RPMI7951 (cell line): ENCODE measurements at places on chromosomes 12 and 14.

DNA sequence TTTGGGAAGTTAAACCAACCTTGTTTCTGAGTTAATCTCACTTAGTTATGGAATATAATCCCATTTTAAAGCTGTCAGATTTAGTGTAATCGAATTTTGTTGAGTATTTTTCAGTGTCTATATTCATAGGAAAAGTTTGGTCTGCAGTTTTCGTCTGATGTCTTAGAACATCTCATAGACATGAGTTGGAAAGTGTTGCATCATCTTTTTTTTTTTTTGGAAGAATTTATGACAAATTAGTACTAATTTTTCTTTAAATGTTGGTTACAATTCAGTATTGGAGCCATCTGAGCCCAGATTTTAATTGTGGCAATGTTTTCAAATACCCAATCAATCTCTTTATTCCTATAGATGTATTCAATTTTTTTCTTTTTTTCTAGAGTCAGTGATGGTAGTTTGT is 27.9 kb downstream of the C12orf50 start:
- DNase-seq, result no peak

DNA sequence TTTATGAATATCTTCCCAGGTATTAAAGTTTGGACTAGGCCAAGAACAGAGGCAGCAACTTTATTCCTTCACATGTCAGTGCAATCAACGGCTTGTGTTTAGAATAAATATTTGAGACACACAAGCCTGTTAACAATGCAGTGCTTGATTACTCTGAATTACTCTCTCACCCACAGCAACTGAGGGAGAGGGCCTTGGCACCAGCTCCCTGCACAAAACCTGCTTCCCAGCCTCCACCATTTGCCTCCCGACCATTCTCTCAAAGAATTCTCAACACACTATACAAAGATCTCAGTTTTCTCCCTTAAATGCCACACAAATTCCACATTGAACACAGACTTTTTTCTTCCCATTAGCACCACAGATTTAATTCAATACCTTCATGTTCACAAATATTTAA is 77.0 kb downstream of the STON2 start:
- no peak for DNase-seq

GRCh38 chr12:127278351-127278750 is 988.6 kb upstream of the TMEM132C start:
- DNase-seq, result no peak

DNA sequence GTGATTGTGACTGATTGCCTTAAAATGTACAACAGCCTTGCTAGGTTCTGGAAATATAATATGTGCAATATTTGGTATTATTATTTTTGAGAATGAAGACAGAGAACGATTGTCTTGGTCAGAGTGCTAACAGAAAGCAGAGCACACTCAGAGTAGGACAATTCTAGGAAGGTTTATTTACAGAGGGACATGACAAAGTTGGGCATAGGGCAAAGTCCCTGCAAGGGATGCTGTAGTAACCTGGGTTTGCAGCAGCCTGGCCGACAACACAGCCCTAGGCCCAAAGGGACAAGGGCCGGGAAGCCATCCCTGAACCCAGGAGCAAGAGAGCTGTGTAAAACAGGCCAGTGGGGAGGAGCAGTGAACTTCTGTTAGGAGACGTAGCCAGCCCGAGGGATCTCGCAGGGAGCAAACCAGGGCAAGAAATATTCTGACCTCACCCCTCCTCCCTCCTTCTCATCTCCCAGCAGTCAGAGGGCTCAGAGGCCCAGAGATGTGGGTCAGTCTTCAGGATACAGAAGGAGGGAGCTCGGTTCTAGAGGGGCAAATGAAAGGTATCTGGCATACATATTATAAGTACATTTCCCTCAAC is 51.0 kb upstream of the FERMT2 start:
- DNase-seq, result no peak

GRCh38 chr14:95340201-95340697 is 20.5 kb upstream of the CLMN start:
- DNase-seq, result peak; percentile 11

DNA sequence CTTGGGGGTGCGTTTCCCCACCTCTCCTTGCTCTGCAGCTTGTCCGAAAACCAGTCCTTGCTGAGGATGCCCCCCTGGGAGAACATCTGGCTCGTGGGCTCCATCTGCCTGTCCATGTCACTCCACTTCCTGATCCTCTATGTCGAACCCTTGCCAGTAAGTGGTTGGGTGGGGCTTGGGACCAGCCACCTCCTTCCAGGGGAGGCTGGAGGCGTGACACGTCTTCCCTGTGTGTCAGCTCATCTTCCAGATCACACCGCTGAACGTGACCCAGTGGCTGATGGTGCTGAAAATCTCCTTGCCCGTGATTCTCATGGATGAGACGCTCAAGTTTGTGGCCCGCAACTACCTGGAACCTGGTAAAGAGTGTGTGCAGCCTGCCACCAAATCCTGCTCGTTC is 57.5 kb downstream of the ANAPC7 start:
- no peak for DNase-seq

DNA sequence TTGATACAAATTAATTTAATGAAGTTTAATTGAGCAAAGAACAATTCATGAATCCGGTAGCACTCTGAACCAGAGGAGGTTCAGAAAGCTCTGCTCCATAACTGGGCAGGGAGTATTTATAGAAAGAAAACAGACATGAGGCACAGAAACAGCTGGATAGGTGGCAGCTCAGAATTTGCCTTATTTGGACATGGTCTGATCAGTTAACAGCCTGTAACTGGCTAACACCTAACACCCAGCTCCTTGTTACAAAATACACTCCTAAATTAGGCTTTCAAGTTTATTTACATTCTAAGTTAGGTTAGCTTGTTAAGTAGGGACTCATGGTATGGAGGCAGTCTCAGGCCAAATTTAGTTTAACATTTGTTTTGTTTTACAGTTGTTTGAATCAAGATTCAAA is 67.8 kb upstream of the TMCC3 start:
- no peak for DNase-seq

GRCh38 chr12:12474931-12475795 is 87.5 kb downstream of the DUSP16 start:
- no peak for DNase-seq

DNA sequence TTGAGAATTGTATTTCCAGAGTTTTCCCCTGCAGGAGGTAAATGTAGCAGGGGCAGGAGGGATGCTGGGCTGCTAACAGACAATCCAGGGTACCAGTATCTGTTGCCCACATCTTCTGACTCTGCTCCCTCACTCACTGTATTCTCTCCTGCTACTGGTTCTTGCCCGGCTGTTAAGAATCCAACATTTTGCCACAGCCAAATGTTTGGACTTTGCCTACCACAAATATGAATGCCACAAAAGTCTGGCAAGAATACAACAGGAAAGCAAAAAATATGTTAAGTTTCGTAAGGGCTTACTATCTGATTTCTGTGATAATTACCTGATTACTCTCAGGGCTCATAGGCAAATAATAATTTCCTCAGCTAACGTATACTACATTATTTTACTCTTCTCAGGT is 160.0 kb downstream of the BCAT1 start:
- peak; percentile 23 for DNase-seq

DNA sequence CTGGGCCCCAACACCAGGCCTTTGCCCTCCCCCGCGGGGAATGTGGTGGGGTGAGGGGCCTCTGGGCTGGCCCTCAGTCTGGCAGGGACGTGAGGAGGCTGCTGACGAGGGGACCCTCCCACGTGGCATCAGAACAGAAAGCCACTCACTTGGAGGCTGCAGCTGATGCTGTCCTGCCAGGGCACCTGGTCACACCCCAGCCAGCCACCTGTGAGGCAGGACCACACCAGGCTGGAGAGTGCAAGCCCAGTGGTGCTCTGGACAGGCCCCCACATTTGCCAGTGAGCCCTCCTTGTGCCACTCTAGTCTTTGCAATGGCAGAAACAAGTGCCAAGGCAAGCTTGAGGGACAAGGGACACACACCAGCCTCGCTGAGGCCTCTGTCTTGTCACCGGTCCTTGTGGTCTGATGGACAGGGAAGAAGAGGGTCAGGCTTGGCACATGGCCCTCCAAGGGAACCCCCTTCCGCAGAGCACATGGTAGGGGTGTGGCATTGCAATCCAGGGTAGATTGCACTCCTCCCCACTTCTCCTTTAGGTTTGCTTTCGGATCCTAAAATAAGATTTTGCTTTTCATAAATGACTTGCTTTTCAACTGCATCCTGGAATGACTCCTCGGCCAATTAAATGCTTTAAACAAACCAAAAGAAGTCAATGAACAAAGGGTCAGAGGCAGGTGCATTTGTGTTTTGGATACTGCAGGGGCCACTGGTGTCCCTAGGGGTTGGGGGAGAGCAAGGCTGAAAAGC is 53.7 kb downstream of the CCDC88C start:
- no peak for DNase-seq

GRCh38 chr14:24909523-24910302 is 140.2 kb downstream of the STXBP6 start:
- DNase-seq, result no peak

DNA sequence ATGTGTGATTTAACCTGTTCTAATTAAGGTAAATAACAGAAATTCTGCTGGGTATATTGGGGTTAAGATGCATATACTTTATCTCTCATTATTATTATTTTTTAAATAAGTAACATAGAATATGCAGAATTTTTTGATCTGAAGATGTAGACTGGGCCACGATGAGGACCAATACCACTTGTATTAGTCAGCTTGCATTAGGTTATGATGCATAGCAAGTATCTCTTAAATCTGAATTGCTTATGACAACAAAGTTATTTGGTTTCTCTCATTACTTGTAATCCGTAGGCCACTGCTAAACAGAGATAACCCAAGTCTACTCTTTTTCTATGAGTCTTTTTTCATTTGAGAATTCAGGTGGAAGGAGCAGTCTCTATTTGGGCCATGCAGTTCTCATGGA is 145.5 kb upstream of the NOVA1 start:
- no peak for DNase-seq

DNA sequence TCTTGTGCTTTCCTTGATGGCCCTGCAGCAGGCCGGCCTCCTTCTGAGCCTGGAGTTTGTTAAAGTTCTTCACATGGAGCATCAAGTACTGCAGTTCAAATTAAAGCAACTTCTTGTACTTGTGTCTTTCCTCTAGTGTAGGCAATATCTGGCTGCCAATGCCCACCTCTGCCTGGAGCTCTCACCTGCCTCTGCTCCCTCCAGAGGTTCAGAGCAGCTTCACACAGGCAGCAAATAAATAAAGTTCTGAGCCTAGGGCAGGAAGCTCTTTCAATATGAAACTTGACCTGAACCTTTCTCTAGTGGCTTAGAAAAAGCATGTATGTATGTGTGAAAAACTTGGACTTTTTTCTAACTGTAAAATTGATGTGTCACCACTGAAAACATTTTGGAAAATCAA is 65.9 kb downstream of the ITPR2 start:
- no peak for DNase-seq

GRCh38 chr12:101327051-101327450 is 47.1 kb downstream of the UTP20 start:
- no peak for DNase-seq

GRCh38 chr14:94180655-94181271 is 6.6 kb downstream of the PPP4R4 start:
- DNase-seq, result peak; percentile 41

GRCh38 chr12:95182868-95183415 is 34.3 kb downstream of the FGD6 start:
- peak; percentile 72 for DNase-seq

GRCh38 chr14:84465880-84466279 is 1064.1 kb upstream of the FLRT2 start:
- no peak for DNase-seq

- no peak for DNase-seq
Measured at GRCh38 chr12:63870838-63871237, 26.3 kb downstream of the SRGAP1 start.
